Activated naive CD4-positive, alpha-beta T cell (primary cell): ENCODE measurements at places on chromosomes 6 and 20.

DNA sequence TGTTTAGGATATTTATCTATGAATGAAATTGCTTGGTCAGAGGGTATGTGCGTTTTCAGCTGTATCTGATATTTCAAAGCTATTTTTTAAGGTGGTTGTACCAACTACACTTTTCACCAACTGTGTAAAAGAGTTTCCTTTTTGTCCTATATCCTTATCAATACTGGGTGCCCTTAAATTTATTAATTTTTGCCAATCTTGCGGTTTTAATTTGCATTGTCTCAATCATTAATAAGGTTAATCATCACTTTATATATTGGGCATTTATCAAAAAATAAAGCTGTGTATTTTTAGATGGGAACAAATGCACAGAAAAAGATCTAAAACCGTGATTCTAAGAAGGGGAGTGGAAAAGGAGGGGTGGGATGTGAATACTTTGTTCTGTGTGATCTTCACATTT, 66.7 kb upstream of the SALL4 start:
- no peak for DNase-seq

GRCh38 chr6:159233365-159234101, 64.3 kb downstream of the FNDC1 start:
- DNase-seq = no peak

- no peak for DNase-seq
Measured at GRCh38 chr20:17932396-17932795, 36.2 kb downstream of the SNX5 start.

- no peak for DNase-seq
Measured at GRCh38 chr6:105510746-105511145, 107.9 kb upstream of the PREP start.

GRCh38 chr6:164168595-164168994, 754.1 kb downstream of the QKI start:
- DNase-seq = no peak

DNA sequence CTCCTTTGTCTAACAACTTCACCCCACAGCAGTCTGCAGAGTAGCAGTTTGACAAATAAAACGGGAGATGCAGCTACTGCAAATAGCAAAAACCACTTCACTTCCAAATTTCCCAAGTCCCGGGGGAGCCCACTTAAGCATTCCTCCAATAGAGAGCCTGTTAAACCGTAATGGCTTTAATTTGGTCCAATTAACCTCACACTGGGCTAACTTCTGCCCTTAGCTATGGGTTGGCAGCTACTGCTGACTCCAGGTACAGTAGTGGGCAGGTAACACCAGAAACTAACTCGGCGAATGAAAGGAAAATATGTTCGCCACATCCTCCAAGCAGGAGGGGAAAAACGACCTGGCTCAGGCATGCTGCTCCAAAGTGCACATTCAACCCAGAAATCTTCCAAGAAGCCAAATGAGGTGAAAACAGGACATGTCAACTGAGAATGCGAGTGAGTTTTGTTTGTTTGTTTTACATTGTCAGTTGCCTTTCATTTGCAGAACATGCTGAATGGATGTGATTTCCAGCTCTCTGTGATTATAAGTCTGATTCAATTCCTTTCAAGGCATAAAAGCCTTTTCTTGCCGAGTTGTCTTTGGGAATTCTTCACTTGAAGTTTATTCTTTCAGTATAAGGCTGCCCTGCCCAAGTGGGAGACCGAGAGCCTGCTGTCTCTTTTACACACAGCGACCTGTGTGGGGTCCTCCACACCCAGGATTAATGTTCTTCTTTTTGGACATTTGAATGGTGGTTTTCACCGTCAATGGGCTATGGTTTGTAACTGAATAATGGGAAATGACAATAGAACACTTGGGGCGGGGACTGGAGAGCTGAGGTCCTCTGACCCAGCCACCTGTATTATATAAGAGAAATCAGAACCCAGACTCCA, 117.3 kb upstream of the ARMC2 start:
- DNase-seq = no peak

DNA sequence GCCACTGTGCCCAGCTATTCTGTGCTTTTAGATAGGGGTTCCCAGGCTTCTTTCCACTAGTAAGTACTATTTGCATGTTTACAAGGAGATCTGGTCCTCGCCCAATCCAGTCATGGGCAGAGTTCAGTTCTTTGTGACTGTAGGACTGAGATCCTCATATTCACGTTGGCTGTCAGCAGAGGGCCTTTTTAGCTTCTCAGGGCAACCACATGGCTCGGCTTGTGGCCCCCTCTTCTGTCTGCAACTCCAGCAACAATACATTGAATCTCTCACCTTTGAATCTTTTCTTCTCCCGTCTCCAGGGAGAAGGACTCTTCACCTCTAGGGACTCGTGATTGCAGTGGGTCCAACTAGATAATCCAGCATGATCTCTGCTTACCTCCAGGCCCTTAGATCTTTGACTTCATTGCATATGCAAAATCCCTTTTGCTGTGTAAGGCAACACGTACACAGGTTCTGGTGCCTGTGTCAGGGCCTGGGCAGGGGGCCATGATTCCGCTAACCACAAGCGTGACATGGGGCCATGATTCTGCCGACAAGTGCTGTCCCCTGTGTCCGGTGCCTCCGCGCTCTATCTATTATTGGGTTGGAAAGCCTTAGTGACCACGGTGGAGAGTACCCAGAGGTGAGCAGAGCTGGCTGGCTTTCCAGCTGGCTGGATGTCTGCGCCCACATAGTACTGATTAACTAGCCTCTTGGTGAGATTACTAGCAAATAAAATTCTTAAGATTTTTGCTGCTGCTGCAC, 5.1 kb downstream of the CCR6 start:
- DNase-seq = no peak

DNA sequence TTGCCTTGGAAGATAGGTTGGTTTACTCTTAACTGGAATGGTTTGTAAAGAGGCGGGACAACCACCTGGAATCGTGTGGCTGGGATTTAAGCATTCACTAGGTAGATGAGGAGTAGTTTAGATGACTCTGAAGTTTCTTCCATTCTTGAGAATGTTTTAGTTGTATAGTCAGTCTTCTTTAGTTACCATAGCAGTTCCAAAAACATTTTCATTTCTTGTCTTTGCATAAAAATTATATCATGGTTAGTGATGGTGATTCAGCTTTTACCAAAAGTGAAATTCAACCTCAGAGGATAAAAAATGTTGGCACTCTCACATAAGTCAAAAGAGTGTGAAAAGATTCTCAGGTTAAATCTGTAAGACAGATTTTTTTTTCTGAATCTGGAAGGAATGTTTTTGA, 70.3 kb downstream of the SMAP1 start:
- DNase-seq = no peak

DNA sequence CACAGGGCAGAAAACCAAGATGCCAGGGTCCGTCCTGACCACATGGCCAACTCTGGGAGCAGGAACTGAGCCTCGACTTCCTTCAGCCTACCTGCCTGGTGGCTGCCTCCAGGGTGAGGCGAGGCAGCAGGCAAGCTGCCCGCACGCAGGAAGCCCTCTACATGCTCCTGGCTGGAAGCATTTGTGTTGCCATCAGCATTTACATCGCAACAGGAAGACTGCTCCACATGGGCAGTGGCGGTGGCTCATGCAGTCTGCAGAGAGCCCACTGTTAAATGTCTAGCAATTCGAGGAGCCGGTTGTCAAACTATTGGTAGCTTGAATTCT, 233.8 kb downstream of the SYNDIG1 start:
- DNase-seq = no peak

- no peak for DNase-seq
Measured at GRCh38 chr6:6806844-6807518, 218.5 kb downstream of the LY86 start.

DNA sequence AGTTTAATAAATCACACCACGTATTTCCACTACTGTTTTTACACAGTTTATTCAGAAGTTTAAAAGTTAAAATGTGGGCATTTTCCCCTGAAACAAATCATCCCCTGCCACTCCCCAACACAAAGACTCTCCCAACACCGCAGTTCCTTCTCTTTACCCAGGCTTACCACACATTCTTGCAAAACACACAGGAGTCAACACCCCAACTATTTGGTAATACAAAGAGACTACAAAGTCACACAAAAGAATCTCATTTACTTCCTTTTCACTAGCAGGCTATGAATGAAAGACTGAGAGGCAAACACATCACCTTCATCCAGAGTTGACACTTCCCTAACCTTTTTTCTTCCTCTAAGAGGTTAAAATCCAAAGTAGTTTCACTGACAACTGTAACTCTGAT, 51.1 kb downstream of the KCTD20 start:
- no peak for DNase-seq

- no peak for DNase-seq
Measured at GRCh38 chr6:41767112-41767833, 12.4 kb downstream of the FRS3 start.

DNA sequence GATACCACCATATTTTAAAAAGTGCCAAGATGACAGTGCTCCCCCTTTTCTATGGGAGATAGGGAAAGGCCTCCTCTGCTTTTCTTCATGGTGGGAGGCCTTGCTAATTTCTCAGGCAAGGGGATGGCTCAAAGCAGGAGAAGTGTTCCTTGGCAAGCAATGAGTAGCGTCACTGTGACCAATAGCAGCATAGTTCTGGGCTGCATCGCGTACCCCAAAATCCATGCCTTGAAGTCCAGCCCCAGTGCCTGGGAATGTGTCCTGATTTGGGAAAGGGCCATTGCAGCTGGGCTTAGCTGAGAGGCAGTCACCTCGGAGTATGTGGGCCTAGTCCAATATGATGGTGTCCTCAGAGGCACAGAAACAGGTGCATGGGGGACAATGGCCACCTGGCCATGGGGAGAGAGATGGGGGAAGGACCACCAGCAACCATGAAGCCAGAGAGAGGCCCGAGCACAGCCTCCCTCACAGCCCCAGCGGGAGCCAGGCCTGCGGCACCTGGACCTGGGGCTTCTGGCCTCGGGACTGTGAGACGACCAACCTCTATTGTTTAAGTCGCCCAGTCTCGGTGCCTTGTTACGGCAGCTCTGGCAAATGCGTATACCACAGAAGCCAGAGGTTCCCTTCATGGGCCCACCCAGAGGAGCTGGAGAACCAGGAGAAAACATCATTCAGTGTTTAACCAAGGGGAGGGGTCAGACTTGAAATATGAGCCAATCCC, 153.1 kb upstream of the RPS6KA2 start:
- DNase-seq = no peak

DNA sequence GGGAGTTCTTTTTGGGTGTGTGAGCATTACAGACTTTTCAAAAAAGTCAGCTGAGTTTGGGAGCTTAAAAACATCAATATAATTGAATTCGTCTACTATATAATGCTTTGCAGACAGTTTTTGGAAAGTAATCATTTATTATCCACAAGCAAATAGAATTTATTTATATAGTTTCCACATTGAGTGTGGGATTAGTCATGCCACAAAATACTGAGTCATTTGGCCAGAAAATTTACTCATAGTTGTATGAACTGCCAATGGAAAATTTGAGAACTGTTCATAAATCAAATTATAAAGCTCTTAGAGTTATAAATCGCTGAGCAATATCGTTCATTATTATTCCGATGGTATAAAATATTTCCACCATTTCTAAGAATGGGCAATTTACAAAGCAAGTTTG, 5.0 kb downstream of the BEND6 start:
- DNase-seq = no peak

- no peak for DNase-seq
Measured at GRCh38 chr20:47027042-47027441, 132.4 kb downstream of the EYA2 start.

GRCh38 chr20:13356591-13356990, 135.5 kb downstream of the ISM1 start:
- no peak for DNase-seq

- no peak for DNase-seq
Measured at GRCh38 chr6:54516321-54516720, 208.1 kb downstream of the TINAG start.

- DNase-seq = no peak
Measured at GRCh38 chr20:5586720-5587119, 163.5 kb upstream of the SHLD1 start.

- DNase-seq = no peak
Measured at GRCh38 chr20:51886891-51887608, 84.7 kb upstream of the SALL4 start.
